ENCODE measurements at places on chromosomes 13 and 19. TPM values are rescaled to one million over a fixed set of nuclear protein-coding genes. Genes with fewer than 3 reads are reported as not detected.

- peak; percentile 60 for DNase-seq
These were observed 7.0 kb downstream of the CAB39L start for GRCh38 chr13:49436890-49437289.

DLEU7 gene
- not detected for total RNA-seq

- no peak for DNase-seq
These were observed 40.5 kb upstream of the XPO4 start for GRCh38 chr13:20942938-20943559.

GRCh38 chr19:54047616-54048015 lies 16.1 kb downstream of the VSTM1 start:
- no peak for DNase-seq

- DNase-seq: no peak
These were observed 6.8 kb upstream of the ANKRD10 start for GRCh38 chr13:110921695-110922094.

EDNRB gene
- total RNA-seq: not detected

DNA sequence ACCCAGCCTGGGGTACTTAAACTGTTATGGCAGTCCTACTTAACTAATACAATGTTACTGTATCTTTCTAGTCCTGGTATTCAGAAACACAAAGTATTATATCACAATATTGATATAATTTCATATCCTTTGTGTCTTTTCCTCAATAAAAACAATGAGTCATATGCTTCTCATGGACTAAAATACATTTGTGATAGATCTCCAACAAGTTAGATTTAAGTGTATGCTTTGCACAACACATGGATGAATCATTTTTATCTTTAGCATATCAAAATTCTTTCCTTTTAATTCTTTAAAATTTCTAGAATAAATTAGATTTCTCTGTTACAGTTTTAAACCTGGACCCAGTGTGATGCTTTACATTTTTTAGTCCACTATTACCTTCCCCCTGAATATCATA lies 1357.8 kb upstream of the ATXN8OS start:
- DNase-seq: no peak

DNA sequence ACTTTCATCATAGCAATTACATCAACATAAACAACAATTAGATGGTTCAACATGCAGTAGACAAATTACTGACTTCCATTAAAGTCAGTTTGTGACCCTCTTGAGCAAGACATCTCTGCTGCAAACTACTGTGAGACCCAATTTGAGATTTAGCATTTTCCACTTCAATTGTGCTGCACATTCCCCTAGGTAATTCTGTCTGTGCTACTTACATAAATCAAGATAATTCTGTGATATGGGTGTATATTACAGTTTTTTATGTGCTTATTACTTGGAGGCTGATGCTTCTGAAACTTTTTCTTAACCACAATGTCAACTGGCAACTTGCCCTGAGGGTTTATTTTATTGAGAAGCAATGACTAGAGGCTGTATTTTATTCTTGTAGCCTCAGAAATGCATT lies 1714.4 kb downstream of the OLFM4 start:
- no peak for DNase-seq

- no peak for DNase-seq
These were observed 3.8 kb downstream of the S1PR2 start for GRCh38 chr19:10227026-10227971.

DNA sequence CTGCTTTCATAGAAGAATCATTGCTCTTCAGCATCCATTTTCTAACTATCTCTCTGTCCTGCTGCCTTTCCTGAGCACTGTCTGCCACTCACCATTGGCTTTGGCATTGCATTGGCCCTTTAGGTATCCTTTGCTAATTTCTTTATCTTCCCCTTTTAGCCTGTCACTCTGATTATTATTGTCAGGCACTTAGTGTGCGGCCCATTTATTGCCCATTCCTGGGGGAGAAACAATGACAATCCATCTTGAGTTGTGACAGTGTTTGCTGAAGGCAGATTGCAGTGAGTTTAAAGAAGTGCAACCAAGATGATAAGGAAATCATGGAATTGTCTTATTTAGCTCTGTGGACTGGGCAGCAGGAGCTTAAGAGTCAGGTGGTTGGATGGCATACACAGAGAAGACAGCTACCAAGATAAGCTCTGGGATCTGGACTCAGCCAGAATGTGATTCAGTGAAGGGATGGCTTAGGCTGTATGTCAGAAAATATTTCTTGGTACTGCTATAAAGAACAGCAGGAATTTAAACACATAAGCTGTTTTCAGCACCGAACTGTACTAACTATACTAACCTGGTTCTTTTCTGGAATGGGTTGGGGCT lies 25.3 kb downstream of the B3GLCT start:
- no peak for DNase-seq

GRCh38 chr13:113209336-113209758 lies at the start of gene CUL4A:
TSS of gene CUL4A (plus strand) at chr13:113209613. CDS start at chr13:113209628, 15 bp downstream.
- DNase-seq: peak; percentile 52
